ENCODE measurements at places on chromosomes 3 and 15. TPM values are rescaled to one million over a fixed set of nuclear protein-coding genes. Genes with fewer than 3 reads are reported as not detected.

GRCh38 chr15:75542386-75542797, 36.7 kb downstream of the PTPN9 start:
- no peak for DNase-seq

GRCh38 chr3:128276146-128276435, 122.8 kb downstream of the EEFSEC start:
- no peak for DNase-seq

- no peak for DNase-seq
These were observed 156.8 kb downstream of the ATP10A start for GRCh38 chr15:25706176-25706955.

- DNase-seq = no peak
These were observed 251.0 kb downstream of the ROBO1 start for GRCh38 chr3:79516795-79517194.

GRCh38 chr3:47370887-47371697, 9.7 kb upstream of the PTPN23 start:
- DNase-seq = no peak

DNA sequence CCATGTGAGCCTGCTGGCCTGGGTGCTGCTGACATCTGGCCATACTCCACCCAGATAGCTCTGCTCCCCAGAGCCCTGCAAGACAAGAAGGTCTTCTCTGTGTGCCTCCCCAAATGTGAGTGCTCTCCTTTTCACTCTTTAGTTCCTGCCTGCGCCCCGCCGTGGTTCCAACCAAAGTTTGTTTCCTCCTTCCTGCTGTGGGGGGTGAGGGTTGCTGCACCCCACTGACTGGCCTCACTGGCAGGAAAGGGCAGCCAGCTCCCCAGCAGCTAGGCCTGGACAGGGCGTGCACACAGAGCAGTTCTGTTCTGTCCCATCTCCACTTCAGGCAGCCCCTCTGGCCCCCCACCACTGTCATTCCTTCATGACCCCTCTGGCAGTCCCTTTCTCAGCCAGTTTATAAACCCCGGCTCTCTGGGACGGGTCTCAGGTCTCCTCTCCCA, 5.4 kb upstream of the CCDC174 start:
- DNase-seq = no peak

DNA sequence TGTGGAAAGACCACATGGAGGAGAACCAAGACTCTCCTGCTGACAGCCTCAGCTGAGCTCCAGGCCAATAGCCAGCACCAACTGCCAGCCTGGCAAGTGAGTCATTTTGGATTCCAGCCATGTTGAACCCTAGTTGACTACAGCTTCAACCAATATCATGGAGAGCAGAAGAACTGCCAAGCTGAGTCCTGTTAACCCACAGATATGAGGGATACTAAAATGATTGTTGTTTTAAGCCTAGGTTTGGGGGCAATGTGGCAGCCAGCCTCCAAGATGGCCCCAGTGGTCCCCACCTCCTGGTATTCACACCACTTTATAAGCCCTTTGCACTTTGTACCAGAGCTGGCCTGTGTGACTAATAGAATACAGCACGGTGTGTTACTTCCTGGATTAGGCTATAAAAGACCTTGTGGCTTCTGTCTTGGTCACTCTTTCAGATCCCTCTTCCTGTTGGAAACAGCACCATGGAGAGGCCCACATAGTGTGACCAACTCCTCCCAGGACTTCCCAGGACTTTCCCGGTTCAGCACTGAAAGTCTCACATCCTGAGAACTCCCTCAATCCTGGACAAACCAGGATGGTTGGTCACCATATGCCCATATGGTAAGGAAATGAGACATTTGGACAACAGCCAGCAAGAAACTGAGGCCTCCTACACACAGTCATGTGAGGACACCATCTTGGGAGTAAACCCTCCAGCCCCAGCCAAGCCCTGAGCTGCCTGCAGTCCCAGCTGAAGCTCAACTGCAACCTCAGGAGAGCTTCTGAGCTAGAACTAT, 32.4 kb upstream of the CDV3 start:
- DNase-seq = no peak

GRCh38 chr3:141425523-141426233, 57.4 kb downstream of the ZBTB38 start:
- DNase-seq = no peak

GRCh38 chr15:42324308-42324707, 35.0 kb upstream of the CAPN3 start:
- DNase-seq = no peak

DNA sequence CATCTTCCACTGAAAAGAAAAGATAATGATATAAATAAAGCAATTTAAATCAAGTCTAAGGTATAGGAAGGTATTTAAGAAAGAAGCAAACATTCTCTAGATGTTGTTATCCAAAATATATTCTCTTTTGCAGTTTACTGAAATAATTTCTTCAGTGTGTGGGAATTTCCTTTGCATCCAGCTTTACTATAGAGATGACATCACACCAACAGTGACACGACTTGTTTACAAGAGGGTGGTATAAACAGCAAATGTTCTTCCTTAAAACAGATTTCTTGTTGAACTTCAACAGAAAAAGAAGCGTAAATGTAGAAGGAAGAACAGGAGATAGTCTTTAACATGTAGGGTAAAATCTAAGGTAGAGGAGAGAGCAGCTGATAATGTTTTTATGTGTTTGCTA, 202.5 kb downstream of the ROBO2 start:
- DNase-seq = no peak

DNA sequence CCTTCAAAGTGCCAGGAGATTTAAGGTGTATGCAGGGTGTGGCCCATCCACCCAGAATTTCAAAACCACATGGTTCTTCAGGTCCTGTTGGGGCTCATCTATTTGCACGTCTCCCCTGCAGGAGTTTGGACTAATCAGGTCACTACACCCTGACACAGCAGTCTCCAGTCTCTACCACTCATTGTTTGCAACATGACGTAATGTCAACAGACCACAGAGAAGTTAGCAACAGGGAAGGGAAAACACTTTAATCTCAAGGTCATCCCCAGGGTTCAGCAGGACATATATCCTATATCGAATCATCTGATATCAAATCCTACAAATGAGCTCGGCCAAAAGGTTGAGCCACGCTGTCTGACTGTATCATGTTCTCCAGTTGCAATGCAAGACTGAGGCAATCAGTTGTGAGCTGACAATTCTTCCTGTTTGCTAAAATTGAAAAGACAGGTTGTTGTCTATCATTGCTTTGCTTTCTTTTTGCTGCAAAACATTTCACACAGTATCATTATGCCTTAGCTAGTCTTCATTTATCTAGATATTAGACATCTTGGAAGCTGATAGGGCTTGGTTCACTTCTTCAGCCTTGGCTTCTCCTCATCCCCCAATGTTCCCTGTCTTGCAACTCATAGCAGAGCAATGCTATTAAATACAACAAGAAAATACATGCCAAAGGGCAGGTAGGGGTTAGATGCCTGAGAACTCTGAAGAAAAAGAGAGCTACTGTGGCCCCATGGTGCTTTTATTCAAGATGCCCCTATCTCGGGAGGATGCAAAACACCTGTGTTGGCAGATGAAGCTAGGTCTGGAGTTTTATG, 13.4 kb upstream of the LEKR1 start:
- DNase-seq = no peak

Gene TMEM207
- not detected for total RNA-seq

Gene SEMA6D
- total RNA-seq = 6.3 TPM

Gene SMCO1
- not detected for total RNA-seq

Gene KBTBD13
- total RNA-seq = not detected

Gene SPPL2A
- 88.9 TPM for total RNA-seq

Data from uterus (tissue), 4 donors.